BE2C (cell line): ENCODE measurements at places on chromosomes 3 and 15.

DNA sequence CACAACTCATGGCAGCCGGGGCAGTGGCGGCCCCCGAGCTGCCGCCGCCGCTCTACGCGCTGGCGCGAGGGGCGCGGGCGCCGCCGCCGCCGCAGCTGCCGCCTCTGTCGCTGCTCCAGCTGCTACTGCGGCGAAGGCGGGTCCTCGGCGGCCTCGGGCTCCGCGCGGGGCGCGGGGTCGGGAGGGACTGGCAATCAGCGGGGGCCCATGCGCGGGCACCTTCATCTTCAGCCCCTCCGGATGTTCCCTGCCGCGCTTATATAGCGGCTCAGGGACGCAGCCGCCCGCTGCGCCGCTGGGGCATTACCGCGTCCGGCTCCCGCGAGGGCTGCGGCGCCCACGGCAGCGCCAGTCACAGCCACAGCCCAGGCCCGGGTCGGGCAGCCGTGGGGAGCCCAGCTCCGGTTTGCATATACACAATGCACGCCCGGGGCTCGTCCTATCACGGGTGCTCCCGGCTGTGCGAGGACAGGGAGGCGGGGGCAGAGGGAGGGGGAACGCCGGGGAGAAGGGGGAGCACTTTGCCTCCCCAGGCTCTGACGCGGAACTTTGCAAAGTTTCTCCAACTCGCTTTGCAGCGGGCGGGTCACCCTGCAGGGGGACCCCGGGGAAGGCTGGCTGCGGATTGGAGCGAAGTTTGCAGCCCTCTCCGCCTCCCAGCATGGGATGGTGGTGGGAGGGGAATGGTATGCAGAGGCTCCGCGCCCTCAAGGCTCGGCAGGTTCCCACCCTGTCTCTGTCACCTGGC is at the start of gene VGLL3:
VGLL3 (minus strand) TSS at position 416 of the 748 bp plus-strand sequence; CDS start at position 10, 406 bp downstream.
- DNase-seq = peak; percentile 29

DNA sequence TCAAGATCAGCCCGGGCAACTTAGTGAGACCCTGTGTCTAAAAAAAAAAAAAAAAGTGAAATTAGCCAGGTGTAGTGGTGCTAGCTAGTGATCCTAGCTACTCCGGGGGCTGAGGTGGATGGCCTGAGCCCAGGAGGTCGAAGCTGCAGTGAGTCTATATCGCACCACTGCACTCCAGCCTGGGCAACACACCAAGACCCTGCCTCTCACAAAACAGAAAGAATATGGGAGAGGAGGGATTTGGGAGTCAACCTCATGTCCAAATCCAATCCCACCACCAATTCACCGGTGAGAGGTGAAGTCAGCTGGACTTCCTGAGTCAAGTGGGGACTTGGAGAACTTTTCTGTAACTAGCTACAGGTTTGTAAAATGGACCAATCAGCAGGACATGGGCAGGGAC is 80.5 kb upstream of the MFGE8 start:
- no peak for DNase-seq

GRCh38 chr3:70374179-70374578 is 61.7 kb upstream of the MDFIC2 start:
- no peak for DNase-seq

DNA sequence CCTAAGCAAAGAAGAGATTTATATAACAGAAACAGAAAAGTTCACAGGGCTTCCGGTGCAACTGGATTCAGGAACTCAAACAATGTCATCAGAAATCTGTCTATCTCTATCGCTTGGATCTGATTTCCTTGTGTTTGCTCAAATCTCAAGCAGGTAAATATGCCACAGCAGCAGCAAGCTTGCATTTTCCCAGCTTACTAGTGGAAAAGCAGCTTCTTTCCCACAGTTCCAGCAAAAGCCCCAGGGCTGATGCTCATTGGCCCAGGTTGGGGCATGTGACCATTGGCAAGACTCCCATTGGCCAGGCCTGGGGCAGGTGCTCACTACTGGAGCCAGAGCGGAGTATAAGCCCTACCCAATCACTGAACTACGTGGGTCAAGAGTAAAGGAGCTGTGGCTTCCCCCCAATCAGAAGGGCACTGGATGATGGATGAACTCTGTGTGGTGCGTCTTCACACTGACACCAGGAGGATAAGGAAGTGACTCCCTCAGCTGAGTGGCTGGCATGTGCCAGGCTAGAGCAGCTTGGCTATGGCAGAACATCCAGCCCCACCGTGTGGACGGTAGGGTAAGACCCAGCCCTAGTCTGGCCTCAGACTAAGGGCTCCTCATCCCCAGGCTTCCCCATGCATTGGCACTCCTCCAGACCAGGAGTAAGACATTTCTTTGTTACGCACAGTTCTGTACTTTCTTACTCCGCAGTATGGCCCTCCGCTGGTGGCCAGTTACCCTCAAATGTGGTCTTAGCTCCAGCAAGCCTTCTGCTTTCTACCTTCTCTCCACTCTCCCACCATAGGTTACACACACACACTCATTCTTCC is 13.1 kb upstream of the VIPR1 start:
- no peak for DNase-seq

DNA sequence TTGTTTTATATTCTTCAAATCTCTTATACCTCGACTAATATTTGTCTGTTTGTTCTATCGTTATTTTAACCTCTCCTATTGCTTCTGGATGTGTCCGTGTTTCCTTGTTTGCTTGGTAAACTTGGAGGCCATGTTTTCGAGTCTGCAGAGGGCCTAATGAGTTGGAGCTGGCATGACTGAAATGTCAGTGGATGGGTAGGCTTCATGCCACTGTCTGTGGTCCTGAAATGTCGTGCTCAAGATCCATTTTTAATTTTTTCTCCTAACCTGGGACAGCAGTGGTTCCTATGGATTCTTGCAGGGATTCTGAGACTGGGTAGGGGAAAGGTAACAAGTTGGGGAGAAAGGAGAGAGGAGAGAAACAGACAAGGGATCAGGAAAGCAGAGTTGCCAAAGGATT is 18.8 kb upstream of the GASK1A start:
- DNase-seq = no peak

- DNase-seq = no peak
Observed at GRCh38 chr3:15276028-15276724, 56.2 kb downstream of the SH3BP5 start.
